Fibroblast of villous mesenchyme (primary cell): ENCODE measurements at places on chromosomes 4 and X.

- no peak for DNase-seq
Measured at GRCh38 chrX:153921511-153922446, 4.3 kb downstream of the ARHGAP4 start.

GRCh38 chrX:349196-349595 is 30.6 kb upstream of the GTPBP6 start:
- DNase-seq = no peak

- no peak for DNase-seq
Measured at GRCh38 chr4:54493862-54494261, 163.9 kb upstream of the KIT start.

- no peak for DNase-seq
Measured at GRCh38 chr4:24244663-24245490, 339.5 kb downstream of the DHX15 start.

DNA sequence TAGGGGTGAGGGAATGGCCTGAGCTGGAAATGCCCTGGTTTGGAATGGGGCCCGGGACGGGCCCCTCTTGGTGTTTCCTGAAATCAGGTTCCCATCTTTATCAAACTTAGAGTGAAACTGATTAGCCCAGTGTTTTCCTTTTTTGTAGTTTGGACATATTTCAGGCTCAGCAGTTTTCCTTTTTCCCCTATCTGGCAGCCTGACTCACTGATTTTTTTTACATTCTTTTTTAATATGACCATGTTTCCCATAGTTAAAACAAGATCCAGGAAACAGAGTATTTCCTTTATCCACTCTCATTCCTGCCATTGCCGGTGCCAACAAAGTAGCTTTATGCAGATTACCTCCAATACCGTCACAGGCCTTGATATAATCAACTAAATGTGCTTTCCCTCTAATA is 20.5 kb upstream of the C4orf17 start:
- DNase-seq = no peak

DNA sequence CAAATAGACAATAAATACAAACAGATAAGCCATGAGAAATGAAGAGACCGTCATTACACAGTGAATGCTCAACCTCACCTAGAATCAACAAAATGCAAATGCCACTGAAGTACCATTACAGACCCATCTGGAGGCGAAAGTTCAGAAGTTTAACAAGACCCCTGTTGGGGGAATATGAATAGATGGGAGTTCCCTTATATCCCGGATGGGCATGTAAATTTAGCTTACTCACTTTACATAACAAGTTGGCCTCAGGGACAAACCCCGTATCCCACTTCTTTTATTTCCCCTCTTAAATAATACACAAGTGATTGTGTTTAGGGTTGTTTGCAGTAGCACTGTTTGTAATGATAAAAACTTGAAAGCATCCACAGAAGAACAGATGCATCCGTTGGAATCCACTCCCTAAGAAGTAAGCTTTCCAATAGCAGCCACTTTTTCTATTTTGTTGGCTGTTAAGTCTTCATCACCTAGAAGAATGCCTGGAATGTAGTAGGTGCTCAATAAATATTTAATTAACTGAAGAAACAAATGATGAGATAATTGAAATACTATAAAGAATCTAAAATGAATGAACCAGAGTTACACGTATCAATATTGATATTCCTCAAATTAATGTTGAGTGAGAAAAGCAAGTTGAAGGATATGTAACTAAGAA is 1076.3 kb upstream of the TENM3 start:
- no peak for DNase-seq

DNA sequence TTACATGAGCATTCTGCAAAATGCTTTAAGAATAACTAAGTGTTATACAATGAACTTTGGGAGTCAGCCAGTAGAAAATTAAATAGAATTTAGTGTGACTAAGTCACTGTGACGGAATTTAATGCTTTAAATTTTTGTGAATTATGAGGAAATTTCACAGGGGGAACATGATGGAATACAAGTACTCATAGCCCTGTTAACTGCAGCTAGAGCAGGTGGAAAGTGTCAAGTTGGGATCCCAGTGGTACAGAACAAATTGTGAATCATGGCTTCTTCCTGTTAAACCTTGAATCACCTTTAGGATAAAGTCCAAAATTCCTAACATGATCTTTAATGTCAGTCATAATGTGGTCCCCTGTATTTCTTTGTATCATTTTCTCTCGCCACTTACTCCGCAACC is 212.2 kb upstream of the CENPE start:
- no peak for DNase-seq

DNA sequence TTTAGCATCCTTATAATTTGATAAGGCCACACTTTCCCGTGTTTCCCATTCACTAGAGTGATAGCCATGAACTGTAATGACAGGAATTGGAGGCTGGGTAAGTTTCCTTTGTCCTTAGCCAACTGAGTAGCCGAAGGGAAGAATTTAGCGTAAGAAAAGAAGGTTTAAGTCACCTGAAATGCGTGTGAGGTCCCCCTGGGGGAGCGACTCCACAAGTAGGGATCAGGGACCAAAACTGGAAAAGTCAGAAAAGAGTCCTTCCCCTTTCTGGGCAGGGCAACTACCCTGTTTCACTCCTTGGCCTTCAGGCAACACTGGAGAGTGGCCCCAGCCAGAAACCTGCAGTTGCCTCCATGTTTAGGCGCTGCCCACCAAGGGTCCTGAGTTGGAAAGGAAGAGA is 81.6 kb upstream of the MED14 start:
- no peak for DNase-seq

- no peak for DNase-seq
Measured at GRCh38 chr4:145686991-145687390, 7.0 kb downstream of the C4orf51 start.

- DNase-seq = no peak
Measured at GRCh38 chr4:41215155-41215554, 813 bp upstream of the APBB2 start.

- DNase-seq = no peak
Measured at GRCh38 chr4:138262030-138262429, 19.9 kb upstream of the SLC7A11 start.

DNA sequence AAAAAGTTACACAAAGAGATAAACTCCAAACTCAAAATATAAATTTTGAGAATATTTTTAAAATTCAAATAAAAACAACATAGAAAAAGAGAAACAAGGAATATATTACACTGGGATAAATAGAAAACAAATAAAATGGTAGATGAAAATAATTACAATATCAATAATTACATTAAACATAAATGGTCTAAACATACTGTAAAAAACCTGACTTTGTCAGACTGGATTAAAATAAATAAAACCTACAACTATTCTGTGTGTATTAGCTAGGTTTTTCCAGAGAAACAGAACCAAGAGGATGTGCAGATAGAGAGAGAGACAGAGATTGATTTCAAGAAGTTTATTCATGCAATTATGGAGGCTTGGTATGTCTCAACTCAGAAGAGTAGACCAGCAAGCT is 126.5 kb downstream of the LRBA start:
- DNase-seq = no peak

GRCh38 chr4:109691411-109691920 is 11.8 kb downstream of the CASP6 start:
- no peak for DNase-seq

DNA sequence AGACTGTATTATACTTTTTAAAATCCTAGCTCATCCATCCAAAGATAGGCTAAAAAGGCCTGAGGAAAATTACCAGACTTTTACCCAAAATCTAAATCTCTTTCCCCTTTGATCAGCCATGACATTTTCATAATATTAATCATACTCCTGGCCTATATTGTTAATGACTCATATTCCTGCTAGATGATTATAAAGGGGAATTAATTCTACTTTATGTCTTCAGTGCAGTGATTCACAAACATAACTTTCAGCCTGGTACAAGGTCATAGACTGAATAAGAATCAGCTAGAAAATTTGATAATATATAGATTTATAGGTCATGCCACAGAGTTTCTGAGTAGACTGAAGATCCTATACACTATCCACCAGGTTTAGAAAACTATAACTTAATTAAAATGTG is 1905.4 kb downstream of the C4orf33 start:
- DNase-seq = no peak

GRCh38 chr4:147096667-147097604 is 151.3 kb upstream of the TTC29 start:
- DNase-seq = peak; percentile 68

DNA sequence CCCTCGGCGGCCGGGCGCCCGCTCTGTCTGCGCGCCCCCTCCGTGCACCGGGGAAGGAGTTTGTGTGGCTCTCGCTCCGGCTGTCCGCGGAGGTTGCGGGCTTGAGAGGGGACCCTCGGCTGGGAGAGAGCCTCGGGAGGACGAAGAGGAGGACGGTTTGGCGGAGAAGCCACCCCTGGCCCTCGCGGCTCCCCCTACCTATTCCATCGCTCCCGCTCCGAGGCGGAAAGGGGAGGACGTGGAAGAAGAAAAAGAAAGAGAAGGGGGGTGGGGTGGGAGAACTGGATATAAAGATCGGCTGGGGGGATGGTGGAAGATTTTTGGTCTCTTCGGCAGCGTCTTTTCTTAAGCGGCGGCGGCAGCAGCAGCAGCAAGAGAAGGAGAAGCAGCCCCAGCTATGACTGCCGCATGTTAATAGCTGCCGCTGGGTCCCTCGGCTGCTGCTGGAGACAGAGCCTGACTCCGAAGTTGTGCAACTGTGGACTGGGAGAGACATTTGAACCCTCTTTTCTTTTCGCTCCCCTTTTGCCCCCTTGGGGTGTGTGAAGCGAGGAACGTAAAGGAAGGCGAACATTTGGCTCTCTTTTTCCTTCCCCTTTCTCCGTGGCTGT is 895 bp downstream of the ADGRL3 start:
- DNase-seq = peak; percentile 4

DNA sequence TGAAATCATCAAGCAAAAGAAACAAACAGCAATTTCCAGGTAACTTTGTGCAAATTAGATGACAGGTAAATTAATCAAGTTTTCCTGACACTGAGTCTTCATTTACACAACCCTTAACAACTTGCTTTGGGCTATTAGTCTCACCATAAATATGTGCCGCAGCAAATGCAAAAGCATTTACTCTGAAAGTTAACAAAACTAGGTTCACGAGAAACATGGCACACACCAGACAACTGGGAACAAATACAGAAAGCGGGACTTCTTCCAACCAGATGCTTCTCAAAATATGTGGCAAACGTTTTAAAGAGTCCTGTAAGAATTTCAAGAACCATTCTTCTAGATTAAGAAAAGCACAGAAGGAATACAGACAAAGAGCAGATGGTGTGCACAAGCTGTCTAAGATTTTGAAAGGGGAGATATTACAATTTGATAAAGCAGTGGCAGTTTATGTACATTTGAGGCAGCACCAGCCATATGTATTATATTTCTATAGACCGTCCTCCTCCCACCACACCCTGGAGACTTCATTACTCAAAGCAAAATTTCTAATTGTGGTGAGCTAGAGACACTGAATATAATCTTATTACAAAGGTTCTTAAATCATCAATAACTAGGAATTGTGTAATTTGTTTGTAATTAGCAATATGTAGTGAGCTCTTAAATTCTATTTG is 192.5 kb upstream of the ADAMTS3 start:
- no peak for DNase-seq
